ENCODE measurements at places on chromosomes 7 and 10.

- DNase-seq = no peak
Observed at GRCh38 chr7:85081392-85081791, 105.5 kb downstream of the SEMA3D start.

GRCh38 chr7:114150689-114151088, 231.9 kb upstream of the PPP1R3A start:
- no peak for DNase-seq

- no peak for DNase-seq
Observed at GRCh38 chr10:42351745-42352144, 286.6 kb downstream of the ZNF33B start.

DNA sequence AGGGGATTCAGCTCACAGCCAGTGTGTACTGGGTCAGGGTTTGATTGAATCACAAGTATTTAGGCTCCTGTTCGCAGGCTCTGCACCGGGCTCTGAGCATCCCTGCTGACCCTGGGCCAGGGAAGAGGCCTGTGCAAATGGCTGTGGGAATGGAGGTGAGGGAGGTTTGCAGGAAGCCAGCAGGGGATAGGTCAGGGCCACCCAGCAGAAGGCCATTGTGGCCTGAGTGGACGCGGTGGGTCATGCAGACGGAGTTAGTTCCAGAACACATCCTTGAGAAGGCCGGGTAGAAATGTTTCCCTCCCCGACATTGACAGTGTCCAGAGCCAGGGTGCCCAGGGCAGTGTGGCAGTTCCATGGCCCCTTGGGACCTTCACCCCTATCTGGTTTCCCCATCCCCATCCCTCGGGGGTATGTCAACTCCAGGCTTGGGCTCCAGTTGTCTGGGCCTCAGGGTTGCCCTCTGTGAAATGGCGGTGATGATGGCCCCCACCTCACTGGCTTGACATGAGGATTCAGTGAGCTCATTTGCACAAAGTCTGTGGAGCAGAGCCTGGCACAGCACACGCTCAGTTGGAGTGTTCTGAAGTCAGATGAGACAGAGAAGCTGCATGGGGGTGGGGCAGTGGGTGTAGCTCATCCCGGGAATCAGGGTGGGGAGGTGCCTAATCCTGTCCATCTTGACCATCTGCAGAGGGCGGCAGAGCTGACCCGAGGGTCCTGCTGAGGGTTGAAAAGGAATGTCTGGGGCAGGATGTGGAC, 107.6 kb downstream of the ADCY1 start:
- no peak for DNase-seq

Data from activated T-helper 1 cell treated with Interleukin-2 at 50 U/mL for 16 hours (primary cell).